Caco-2 (cell line): ENCODE measurements at places on chromosomes 3 and 15. TPM values are rescaled to one million over a fixed set of nuclear protein-coding genes. Genes with fewer than 3 reads are reported as not detected.

- DNase-seq: peak; percentile 72
These were observed 131.3 kb downstream of the PLD1 start for GRCh38 chr3:171678971-171679492.

GRCh38 chr15:33243869-33244268 is 49.4 kb upstream of the FMN1 start:
- no peak for DNase-seq

Gene CFAP91
- total RNA-seq: not detected in 2 replicates

DNA sequence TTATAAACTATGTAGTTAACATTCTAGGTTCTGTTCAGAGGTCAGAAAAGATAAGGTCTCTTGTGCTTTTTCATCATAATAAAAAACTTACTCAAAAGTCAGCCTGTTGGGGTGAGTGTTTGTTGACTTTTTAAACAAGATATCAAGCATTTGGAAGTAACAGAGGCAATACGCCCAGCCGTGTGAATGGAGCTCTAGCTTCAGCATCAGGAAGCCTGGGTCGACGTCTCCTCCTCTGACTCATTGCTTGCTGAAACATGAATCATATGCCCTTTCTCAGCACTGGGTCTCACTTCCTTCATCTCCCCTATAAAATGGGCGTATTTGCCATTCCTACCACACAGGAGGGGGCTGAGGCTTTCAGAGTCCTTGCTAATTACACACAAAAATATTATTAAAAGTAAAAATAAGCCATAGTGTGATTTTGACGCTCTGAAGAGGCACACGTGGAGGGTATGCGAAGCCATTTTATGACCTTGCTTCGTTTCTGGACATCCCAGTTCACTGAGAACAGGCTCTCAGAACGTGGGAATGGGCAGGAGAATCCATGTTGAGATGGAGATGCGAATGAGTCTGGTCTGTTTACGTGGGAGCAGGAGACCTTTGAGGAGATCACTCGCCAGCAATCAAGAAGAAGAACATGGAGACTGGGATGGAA is 220.8 kb upstream of the TPRG1 start:
- peak; percentile 55 for DNase-seq
